ENCODE measurements at places on chromosomes 16 and 17.

DNA sequence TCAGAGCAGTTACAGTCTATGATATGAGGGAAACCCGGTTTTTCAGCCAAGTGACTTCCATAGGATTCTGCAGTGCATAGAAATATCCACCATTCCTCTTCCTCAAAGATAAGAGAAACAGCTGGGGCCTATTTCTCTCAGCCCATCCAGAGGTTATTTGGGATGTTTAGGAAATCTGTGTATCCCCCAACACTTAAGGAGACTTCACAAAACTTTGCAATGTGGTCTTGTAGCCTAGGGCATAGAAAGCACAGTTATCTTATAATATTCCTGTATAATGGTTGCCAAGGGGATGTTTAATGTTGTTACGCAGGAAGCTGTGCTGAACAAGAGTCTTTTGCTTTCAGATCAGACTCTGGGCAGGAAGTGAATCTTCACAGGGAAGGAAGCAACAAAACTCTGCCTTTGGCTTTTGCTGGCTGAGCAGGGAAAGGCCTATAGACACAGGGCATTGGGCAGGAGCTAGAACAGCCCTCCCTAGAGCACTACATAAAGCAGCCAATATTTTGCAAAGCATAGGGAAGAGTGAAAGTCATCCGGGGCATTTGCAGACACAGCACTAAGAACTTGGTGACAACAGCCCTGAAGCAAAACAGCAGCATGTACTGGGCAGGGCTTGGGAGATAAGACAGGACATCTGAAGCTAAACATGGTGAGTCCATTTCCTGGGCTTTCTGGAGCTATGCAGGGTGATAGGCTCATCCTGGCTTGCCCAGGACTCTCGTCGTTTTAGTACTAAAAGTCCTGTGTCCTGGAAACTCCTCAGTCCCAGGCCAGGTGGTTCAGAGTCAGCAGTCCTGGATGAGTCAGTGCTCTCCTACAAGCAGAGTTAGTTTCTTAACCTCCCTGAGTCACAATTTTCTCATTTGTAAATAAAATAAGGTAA lies 18.7 kb upstream of the BEAN1 start:
- DNase-seq = peak; percentile 56

- no peak for DNase-seq
Measured at GRCh38 chr16:75319513-75320411, 68.3 kb upstream of the BCAR1 start.

DNA sequence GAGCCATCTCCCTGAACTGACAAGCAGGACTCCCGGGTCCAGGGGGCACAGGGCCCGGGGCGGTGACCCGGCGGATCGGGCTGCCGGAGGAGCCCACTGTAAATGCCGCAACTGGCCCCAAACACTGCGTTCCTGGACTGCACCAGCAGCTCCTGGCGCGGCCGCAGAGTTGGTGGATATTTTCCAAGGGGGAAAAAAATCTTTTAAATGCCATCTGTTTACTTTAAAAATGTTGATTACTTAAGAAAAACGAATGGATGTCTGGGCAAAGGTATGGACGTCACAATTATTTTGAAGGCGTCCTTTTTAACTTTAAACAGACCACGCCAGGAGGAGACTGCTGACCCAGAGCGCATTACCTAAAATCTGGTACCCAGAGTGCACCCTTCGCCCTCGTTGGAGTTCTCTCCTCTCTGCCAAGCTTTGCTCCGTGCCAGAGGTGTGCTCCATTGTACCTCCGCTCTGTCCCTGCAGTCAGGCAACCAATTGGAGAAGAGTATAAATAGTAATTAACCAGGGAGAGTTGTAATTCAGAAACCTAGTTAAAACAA lies 3.4 kb downstream of the HS3ST3B1 start:
- DNase-seq = no peak

GRCh38 chr16:76654088-76654820 lies 377.1 kb downstream of the CNTNAP4 start:
- DNase-seq = no peak

GRCh38 chr17:33766721-33767120 lies 473.6 kb upstream of the ASIC2 start:
- DNase-seq = no peak

- DNase-seq = no peak
Measured at GRCh38 chr17:40373324-40373723, 8.8 kb upstream of the GJD3 start.

- no peak for DNase-seq
Measured at GRCh38 chr17:7114875-7115614, 423 bp upstream of the ASGR2 start.

- no peak for DNase-seq
Measured at GRCh38 chr17:28328325-28328724, 6.9 kb downstream of the IFT20 start.

GRCh38 chr16:80034948-80035663 lies 434.6 kb upstream of the MAF start:
- no peak for DNase-seq

DNA sequence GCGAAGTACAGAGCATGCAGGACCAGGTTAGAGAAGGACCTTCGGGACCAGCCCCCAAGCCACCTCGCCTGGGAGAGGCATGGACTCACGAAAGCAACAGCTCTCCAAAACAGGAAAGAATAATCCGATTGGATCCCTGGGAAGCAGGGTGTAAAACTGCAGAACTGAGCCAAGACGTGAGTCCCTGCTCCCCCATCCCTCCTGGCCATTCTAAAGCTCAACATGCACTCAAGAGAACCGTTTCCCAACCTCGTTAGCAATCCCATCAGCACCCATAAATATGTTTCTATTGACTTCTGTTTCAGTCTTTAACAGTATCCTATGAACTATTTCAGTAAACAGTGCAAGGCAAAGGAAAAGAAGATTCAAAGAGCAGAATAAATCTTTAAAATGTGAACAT lies 167.0 kb downstream of the COPRS start:
- DNase-seq = no peak

Measured in CD4-positive, alpha-beta T cell treated with Interleukin-17A for 4 hours (primary cell).